Esophagus muscularis mucosa (tissue), 4 donors: ENCODE measurements at places on chromosomes 1 and 21.

DNA sequence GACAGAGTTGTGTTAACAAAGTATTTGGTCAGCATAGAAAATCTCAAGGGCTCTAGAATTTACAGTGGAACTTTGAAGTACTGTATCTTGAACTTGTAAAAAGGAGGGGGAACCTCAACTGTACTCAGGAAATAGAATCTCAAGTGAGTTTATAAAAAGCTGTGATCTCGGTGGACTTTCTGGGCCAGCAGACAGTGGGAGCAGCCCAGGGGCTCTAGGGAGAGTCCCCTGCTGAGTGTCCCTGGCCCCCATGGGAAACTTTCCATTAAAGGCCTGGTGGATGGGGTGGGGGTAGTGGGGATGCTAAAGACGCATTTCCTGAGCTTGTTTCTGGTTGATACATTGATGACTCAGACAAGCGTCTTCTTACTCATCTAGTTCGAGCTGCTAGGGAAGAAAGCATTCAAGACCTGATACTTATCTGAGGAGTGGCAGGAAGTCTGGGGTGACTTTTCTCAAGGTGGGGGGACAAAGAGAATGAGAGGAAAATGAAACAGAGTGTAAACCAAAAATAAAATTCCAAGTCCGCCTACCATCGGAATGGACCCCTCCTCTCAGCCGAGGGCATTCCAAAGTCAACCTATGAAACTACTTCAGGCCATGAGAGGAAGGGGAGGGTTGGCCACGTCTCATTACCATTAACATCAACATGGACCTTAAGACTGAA, 65.5 kb downstream of the NID1 start:
- no peak overlapping the region for H3K4me3 ChIP-seq
- H3K27ac ChIP-seq, result peak overlapping the region; percentile 18
- H3K4me1 ChIP-seq, result peaks cover 19% of the 10 kb centered on the region
- no peaks in the 10 kb centered on the region for H3K27me3 ChIP-seq
- H3K36me3 ChIP-seq, result peaks cover 100% of the 10 kb centered on the region

DNA sequence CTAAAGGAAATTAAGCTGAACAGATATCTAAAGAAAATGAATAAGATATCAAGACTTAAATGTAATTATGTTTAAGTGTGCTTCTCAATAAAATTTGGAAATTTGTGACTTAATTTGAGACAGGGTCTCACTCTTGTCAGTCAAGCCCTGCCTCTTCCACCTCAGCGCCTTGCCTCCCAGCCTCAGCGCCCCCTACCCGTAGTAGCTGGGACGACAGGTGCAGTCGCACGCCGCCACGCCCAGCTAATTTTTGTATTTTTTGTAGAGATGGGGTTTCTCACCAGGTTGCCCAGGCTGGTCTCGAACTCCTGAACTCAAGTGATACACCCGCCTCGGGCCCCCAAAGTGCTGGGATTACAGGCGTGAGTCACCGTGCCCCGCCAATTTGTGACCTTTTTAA, 117.0 kb downstream of the CLEC20A start:
- H3K27me3 ChIP-seq, result no peaks in the 10 kb centered on the region
- no peak for DNase-seq
- peaks cover 3% of the 10 kb centered on the region for H3K4me1 ChIP-seq
- H3K36me3 ChIP-seq, result no peaks in the 10 kb centered on the region
- H3K4me3 ChIP-seq, result no peak overlapping the region

DNA sequence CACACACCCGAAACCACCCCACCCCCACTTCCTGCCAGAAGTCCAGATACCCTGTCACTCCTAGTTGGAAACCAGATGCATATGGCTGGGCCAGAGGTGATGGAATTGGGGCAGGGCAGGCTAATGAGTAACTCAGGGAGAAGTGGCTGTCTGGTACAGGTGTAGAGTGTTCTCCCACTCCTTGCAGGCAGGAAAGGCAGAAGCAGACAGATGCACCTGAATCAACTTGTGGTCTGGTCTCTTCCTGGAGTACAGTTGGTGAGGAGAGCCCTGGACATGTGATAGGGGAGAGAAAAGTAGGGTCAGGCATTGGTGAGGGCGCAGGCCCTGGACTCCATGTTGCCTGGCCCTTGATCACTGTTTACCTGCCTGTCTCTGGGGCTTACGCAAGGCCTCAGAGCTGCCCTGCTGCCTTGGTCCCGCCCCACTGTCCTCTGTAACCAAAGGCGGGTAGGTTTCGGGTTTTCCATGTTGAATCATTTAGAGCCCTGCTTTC, 2.5 kb downstream of the CGN start:
- no peak overlapping the region for H3K27ac ChIP-seq
- H3K4me1 ChIP-seq, result peaks cover 32% of the 10 kb centered on the region
- H3K4me3 ChIP-seq, result no peak overlapping the region
- DNase-seq, result no peak

GRCh38 chr1:4971666-4972065, 317.3 kb downstream of the AJAP1 start:
- H3K27ac ChIP-seq, result no peak overlapping the region
- H3K27me3 ChIP-seq, result no peaks in the 10 kb centered on the region
- H3K36me3 ChIP-seq, result no peaks in the 10 kb centered on the region
- no peaks in the 10 kb centered on the region for H3K4me1 ChIP-seq

DNA sequence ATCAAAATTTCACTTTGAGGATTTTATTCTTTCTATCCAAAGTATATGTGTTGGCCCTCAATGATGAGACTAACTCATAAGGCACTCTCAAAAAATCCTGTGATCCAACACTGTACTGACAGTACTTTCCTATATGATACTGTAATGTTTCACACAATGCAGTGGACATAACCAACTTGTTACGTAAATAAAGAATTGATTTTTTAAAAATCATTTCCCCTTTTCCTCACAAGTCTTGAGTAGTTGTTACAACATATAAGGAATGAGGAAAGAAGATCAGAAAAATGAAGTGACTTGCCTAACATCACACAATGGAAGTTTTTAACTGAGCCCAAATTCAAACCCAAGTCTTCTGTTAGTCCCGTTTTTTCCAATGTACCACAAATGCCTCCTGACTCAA, 17.2 kb downstream of the PTP4A2 start:
- H3K27me3 ChIP-seq, result no peaks in the 10 kb centered on the region
- no peak overlapping the region for H3K4me3 ChIP-seq
- no peak overlapping the region for H3K27ac ChIP-seq
- peaks cover 31% of the 10 kb centered on the region for H3K36me3 ChIP-seq

- H3K4me1 ChIP-seq, result no peaks in the 10 kb centered on the region
- H3K4me3 ChIP-seq, result no peak overlapping the region
- H3K27me3 ChIP-seq, result no peaks in the 10 kb centered on the region
- no peak for DNase-seq
- H3K36me3 ChIP-seq, result no peaks in the 10 kb centered on the region
Measured at GRCh38 chr1:48953617-48954016, 176.9 kb upstream of the BEND5 start.

GRCh38 chr1:184558691-184559090, 171.9 kb downstream of the C1orf21 start:
- peaks cover 46% of the 10 kb centered on the region for H3K4me1 ChIP-seq
- H3K27me3 ChIP-seq, result no peaks in the 10 kb centered on the region
- H3K4me3 ChIP-seq, result no peak overlapping the region
- no peaks in the 10 kb centered on the region for H3K36me3 ChIP-seq

GRCh38 chr1:241582921-241583321, 50.7 kb downstream of the KMO start:
- no peaks in the 10 kb centered on the region for H3K4me1 ChIP-seq
- no peak overlapping the region for H3K4me3 ChIP-seq
- no peak overlapping the region for H3K27ac ChIP-seq

- no peaks in the 10 kb centered on the region for H3K36me3 ChIP-seq
- H3K27ac ChIP-seq, result no peak overlapping the region
- no peak for DNase-seq
- no peak overlapping the region for H3K4me3 ChIP-seq
- H3K4me1 ChIP-seq, result peaks cover 28% of the 10 kb centered on the region
- no peaks in the 10 kb centered on the region for H3K27me3 ChIP-seq
Measured at GRCh38 chr1:23581219-23581618, 21.9 kb upstream of the ID3 start.

DNA sequence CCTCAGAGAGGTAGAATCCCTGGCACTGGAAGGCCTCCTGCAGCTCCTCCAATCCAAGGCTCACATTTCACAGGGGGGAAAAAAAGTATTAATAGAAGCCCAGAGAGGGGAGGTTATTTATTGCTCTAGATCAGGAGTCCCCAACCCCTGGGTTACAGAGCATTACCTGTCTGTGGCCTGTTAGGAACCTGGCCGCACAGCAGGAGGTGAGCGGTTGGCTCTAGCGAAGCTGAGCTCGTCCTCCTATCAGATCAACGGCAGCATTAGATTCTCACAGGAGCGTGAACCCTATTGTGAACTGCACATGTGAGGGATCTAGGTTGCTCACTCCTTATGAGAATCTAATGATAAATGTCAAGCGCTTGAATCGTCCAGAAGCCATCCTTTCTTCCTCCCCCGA, 46.8 kb upstream of the RCC2 start:
- no peak for DNase-seq
- H3K4me1 ChIP-seq, result no peaks in the 10 kb centered on the region
- H3K36me3 ChIP-seq, result no peaks in the 10 kb centered on the region
- H3K27ac ChIP-seq, result no peak overlapping the region
- no peaks in the 10 kb centered on the region for H3K27me3 ChIP-seq

- H3K36me3 ChIP-seq, result no peaks in the 10 kb centered on the region
- H3K4me1 ChIP-seq, result no peaks in the 10 kb centered on the region
- no peak overlapping the region for H3K4me3 ChIP-seq
Measured at GRCh38 chr1:28936528-28936927, 22.2 kb downstream of the EPB41 start.

DNA sequence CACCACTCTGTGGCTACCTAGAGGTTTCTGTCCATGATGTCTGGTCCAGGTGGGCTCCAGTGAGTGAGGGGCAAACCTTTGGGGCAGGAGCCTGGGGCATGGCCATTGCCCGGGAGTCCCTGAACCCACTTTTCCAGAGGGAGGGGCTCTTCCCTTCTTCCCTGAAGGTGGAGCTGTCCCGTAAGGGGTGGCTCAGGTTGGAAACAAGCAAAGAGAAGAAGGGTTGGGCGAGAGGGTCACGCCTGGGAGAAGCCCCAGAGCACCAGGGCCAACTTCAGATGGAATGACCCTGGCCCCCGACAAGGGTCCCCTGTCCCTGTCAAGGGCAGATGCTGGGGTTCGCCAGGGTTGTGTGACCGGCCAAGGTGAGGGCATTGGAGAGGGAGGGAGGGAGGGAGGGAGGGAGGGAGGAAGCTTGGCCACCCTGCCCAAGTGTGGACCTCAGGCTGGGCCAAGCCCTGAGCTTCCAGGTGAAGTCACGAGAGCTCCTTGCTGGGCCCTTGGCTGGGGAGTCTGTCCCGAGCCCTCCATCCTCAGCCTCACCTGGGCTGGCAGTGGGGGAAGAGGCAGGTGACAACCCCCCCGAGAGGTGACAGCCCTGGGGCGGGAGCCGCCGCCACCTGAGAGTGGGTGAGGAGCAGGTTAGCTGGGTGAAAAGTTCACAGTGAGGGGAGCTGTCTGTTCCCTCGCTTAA, 69.6 kb downstream of the DHRS3 start:
- no peak for DNase-seq
- H3K4me1 ChIP-seq, result peaks cover 63% of the 10 kb centered on the region
- peak overlapping the region; percentile 94 for H3K27ac ChIP-seq
- no peak overlapping the region for H3K4me3 ChIP-seq
